ENCODE measurements at places on chromosomes 3 and 15. TPM values are rescaled to one million over a fixed set of nuclear protein-coding genes. Genes with fewer than 3 reads are reported as not detected.

GRCh38 chr15:78108300-78109084 is 16.1 kb downstream of the SH2D7 start:
- no peaks in the 10 kb centered on the region for H3K36me3 ChIP-seq
- H3K4me1 ChIP-seq: peaks cover 60% of the 10 kb centered on the region
- H3K27ac ChIP-seq: peak overlapping the region; percentile 74
- peak; percentile 92 for DNase-seq

DNA sequence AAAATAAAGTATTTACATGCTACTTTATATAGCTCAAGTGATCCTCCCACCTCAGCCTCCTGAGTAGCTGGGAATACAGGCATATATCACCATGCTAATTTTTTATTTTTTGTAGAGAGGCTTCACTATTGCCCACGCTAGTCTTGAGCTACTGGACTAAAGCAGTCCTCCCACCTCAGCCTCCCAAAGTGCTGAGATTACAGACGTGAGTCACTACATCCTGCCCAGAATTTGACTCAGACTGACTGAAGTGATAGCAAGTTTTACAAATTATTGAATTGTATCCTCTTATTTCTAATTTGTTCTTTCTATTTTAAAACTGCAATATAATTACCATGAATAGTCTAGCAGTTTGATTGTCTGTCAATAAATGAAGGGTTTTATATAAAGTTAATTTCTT is 210.3 kb upstream of the CGNL1 start:
- DNase-seq: no peak
- H3K4me3 ChIP-seq: no peak overlapping the region
- H3K27ac ChIP-seq: no peak overlapping the region
- peaks cover 9% of the 10 kb centered on the region for H3K36me3 ChIP-seq
- no peaks in the 10 kb centered on the region for H3K4me1 ChIP-seq

ANKRD34C gene
- not detected for total RNA-seq

OXTR gene
- total RNA-seq: 0.70 TPM

IL17RE gene
- 1.3 TPM for total RNA-seq

BMF gene
- total RNA-seq: 2.2 TPM

DNA sequence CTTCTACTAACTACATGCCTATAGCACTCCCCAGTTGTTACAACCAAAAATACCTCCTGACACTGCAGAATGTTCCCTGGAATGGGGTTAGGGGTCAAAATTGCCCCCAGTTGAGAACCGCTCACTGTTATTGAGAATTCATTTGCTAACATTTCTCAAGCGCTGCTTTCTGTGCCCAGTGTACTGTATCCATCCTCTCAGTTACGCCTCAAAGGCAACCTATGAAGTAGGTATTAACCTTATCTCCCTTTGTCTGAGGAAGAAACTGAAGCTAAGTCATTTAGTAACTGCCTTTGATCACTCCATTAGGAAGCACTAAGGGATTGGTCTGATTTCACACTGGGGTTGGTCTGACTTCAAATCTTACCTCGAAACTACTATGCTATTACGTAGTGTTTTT is 70.1 kb downstream of the CADPS start:
- H3K27ac ChIP-seq: no peak overlapping the region
- no peak overlapping the region for H3K4me3 ChIP-seq
- no peak for DNase-seq
- H3K27me3 ChIP-seq: no peaks in the 10 kb centered on the region
- H3K36me3 ChIP-seq: no peaks in the 10 kb centered on the region
- H3K4me1 ChIP-seq: no peaks in the 10 kb centered on the region

ARHGAP31 gene
- 2.3 TPM for total RNA-seq

RHO gene
- not detected for total RNA-seq

DNA sequence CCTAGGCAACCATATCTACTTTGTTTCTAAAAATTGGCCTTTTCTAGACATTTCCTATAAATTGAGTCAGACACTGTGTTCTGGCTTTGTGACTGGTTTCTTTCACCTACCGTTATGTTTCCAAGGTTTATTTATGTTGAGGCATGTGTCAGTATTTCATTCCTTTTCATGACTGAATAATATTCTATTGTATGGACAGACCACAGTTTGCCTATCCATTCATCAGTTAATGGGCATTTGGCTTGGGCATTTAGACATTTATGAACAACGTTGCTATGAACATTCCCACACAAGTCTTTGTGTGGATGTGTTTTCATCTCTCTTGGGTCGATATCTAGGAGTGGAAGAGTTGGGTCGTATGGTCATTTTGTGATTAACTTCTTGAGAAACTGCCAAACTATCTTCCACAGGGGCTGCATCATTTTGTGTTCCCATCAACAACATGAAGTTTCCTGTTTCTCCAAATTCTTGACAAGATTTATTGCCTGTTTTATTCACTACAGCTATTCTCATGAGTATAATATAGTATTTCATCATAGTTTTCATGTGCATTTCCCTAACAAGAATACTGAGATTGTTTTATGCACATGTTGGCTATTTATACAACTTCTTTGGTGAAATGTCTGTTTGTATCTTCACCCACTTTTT is 3.5 kb upstream of the EFCC1 start:
- H3K4me3 ChIP-seq: no peak overlapping the region
- peaks cover 34% of the 10 kb centered on the region for H3K27me3 ChIP-seq
- no peak for DNase-seq
- H3K36me3 ChIP-seq: no peaks in the 10 kb centered on the region
- H3K27ac ChIP-seq: no peak overlapping the region

KNL1 gene
- total RNA-seq: 65.4 TPM

GRCh38 chr3:119365418-119365817 is 71.2 kb downstream of the ARHGAP31 start:
- H3K36me3 ChIP-seq: no peaks in the 10 kb centered on the region
- no peak overlapping the region for H3K4me3 ChIP-seq
- no peaks in the 10 kb centered on the region for H3K27me3 ChIP-seq
- DNase-seq: no peak
- H3K4me1 ChIP-seq: no peaks in the 10 kb centered on the region
- no peak overlapping the region for H3K27ac ChIP-seq

DNA sequence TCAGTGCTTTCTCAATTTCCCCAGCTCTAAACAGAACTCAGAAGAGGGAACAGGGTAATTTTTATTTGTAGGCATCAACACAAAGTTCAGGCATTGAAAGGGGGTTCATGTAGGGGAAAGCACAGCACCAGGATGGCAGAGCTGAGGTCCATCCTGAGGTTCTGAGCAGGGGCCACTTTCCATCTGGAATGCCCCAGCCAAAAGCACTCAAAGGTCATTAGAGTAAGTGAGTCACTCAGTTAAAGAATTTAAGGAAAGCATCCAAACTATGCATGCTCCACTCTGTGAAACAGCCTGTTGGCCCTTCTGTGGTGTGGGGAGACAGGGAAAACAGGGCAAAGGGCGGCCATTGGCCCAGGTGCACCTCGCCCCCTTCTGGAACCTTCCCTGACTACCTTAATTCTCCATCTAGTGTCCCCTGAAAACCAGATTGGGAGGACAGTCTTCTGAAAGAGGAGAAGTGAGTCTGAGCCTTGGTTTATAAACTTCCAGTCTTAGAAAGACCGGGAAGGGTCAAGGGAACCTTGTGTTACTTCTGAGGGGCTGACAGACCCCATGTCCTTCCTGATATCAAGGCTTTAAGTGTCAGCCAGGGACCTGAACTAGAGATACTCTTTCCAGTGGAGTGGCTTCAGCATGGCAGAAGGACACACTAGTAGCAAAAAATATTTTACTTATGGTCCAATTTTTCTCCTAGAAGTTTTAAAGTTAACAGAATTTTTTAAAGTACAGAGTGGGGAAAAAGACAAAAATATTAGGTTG is 133.3 kb downstream of the MYLK start:
- no peak overlapping the region for H3K4me3 ChIP-seq
- no peak for DNase-seq
- H3K36me3 ChIP-seq: no peaks in the 10 kb centered on the region
- H3K27me3 ChIP-seq: peaks cover 12% of the 10 kb centered on the region
- H3K27ac ChIP-seq: no peak overlapping the region

- H3K27me3 ChIP-seq: peaks cover 3% of the 10 kb centered on the region
Measured at GRCh38 chr3:61861410-61861809, 300.0 kb downstream of the PTPRG start.

MINDY4B gene
- total RNA-seq: not detected

DNA sequence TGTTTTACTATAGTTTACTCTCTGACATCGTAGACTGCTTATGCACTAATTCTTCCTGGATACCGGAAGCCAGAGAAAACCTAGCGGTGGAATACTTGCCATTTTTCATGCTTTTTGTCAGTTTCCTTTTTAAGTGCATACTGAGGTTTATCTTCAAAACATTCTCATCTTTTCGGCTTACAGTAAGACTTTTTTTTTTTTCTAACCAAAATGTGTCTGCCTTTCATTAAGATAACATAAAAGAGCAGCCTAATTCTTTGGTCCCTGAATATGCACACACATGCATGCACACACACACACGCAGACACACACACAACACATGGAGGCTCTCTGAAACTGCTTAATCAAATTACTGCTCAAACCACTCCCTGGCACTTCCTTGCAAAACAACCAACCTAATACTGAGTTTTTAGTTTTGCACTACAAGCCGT is 1.3 kb downstream of the ZNF445 start:
- peak overlapping the region; percentile 93 for H3K4me3 ChIP-seq
- H3K27ac ChIP-seq: peak overlapping the region; percentile 75
- DNase-seq: no peak
- no peaks in the 10 kb centered on the region for H3K27me3 ChIP-seq
- H3K4me1 ChIP-seq: peaks cover 29% of the 10 kb centered on the region
- H3K36me3 ChIP-seq: peaks cover 8% of the 10 kb centered on the region

DNA sequence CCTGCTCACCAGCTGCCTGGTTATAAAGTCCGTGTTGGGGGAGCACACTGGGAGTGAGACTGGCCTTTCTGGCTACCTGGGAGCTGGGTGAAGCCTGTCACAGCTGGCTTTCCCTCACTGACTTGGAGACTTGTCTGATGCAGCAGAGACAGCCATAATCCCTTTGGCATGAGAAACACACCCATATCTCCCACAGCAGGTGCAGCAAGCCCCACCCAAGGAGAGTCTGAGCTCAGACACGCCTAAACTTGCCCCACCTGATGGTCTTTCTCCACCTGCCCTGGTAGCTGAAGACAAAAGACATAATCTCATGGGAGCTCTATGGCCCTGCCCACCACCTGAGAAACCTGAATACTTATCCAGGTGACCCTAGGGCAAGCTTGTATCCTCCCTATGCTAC is 54.8 kb downstream of the NMD3 start:
- no peak overlapping the region for H3K4me3 ChIP-seq
- H3K27ac ChIP-seq: no peak overlapping the region
- DNase-seq: no peak
- peaks cover 2% of the 10 kb centered on the region for H3K27me3 ChIP-seq
- H3K4me1 ChIP-seq: peaks cover 11% of the 10 kb centered on the region
- peaks cover 2% of the 10 kb centered on the region for H3K36me3 ChIP-seq

- no peaks in the 10 kb centered on the region for H3K27me3 ChIP-seq
- peaks cover 19% of the 10 kb centered on the region for H3K4me1 ChIP-seq
- H3K4me3 ChIP-seq: peak overlapping the region; percentile 74
- no peak for DNase-seq
- peaks cover 25% of the 10 kb centered on the region for H3K36me3 ChIP-seq
Measured at GRCh38 chr15:42737529-42738328, 801 bp upstream of the CDAN1 start.

DNA sequence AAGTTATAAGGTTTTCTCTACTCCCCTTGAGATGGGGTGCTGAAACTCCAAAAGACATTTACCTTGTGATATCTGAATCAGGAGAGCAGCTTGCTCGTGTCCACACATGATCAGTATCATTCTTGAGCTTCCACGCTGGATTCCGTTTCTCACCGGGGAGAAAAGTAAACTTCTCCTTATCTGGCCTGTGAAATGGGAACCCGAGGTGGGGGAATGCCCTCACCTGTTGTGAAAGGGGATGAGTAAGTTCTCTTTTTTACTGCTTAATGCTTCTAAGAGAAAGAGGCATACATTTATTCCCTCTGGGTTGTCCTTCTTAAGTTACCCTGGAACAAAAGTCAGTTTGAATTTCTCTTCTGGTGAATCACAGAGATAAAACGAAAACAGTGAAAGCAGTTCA is 440.5 kb upstream of the ADAMTS9 start:
- H3K4me1 ChIP-seq: no peaks in the 10 kb centered on the region
- H3K27me3 ChIP-seq: no peaks in the 10 kb centered on the region
- no peak overlapping the region for H3K27ac ChIP-seq
- no peak overlapping the region for H3K4me3 ChIP-seq

C3orf70 gene
- total RNA-seq: not detected

- peak overlapping the region; percentile 38 for H3K4me3 ChIP-seq
- no peaks in the 10 kb centered on the region for H3K27me3 ChIP-seq
- H3K27ac ChIP-seq: peak overlapping the region; percentile 70
- peaks cover 52% of the 10 kb centered on the region for H3K36me3 ChIP-seq
Measured at GRCh38 chr3:31636694-31637442, 104.1 kb downstream of the STT3B start.

NECTIN3 gene
- total RNA-seq: 7.6 TPM

- no peak overlapping the region for H3K4me3 ChIP-seq
- DNase-seq: no peak
- H3K27me3 ChIP-seq: peaks cover 7% of the 10 kb centered on the region
- no peak overlapping the region for H3K27ac ChIP-seq
- H3K36me3 ChIP-seq: no peaks in the 10 kb centered on the region
- H3K4me1 ChIP-seq: peaks cover 44% of the 10 kb centered on the region
Measured at GRCh38 chr3:151903501-151903991, 30.1 kb downstream of the SUCNR1 start.

NTRK3 gene
- total RNA-seq: not detected

KCNMB2 gene
- not detected for total RNA-seq

DNA sequence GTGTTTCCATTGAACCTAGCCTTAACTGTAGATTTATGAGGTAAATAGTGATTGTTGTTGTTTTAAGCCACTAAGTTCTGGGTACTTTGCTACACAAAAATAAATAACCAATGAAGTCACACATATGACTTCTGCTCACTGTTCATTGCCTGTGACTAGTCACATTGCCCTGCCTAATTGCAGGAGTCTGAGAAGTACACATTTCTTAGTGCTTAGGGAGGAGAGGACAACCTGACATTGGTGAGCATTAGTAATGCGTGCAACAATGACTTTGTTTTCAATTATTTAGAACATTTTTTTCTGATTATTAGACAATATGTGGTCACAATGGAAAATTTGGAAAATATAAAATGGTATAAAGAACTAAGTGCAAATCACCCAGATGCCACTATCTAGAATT is 133.2 kb upstream of the DAZL start:
- no peak overlapping the region for H3K4me3 ChIP-seq
- H3K36me3 ChIP-seq: peaks cover 2% of the 10 kb centered on the region
- no peaks in the 10 kb centered on the region for H3K27me3 ChIP-seq
- no peak overlapping the region for H3K27ac ChIP-seq
- no peaks in the 10 kb centered on the region for H3K4me1 ChIP-seq

RAD51 gene
- total RNA-seq: 82.7 TPM

OSTN gene
- total RNA-seq: not detected

- no peak overlapping the region for H3K4me3 ChIP-seq
- H3K4me1 ChIP-seq: no peaks in the 10 kb centered on the region
- H3K27me3 ChIP-seq: peaks cover 6% of the 10 kb centered on the region
Measured at GRCh38 chr15:57911247-57911646, 154.3 kb downstream of the ALDH1A2 start.

PPARG gene
- total RNA-seq: not detected

Data from activated CD8-positive, alpha-beta T cell treated with anti-CD3 and anti-CD28 coated beads, Interleukin-2, amount 10 ng/mL, durations not matched to agents 7 days and 5 days (primary cell).